ENCODE measurements at places on chromosomes 5 and 9. TPM values are rescaled to one million over a fixed set of nuclear protein-coding genes. Genes with fewer than 3 reads are reported as not detected.

The RNF183 gene
- not detected for total RNA-seq

The BAAT gene
- total RNA-seq: not detected

The C5orf58 gene
- not detected for total RNA-seq

The MAMDC2 gene
- 12.5 TPM for total RNA-seq

The SPZ1 gene
- total RNA-seq: not detected
